NCI-H2029 (cell line): ENCODE measurements at places on chromosomes 3 and 15.

DNA sequence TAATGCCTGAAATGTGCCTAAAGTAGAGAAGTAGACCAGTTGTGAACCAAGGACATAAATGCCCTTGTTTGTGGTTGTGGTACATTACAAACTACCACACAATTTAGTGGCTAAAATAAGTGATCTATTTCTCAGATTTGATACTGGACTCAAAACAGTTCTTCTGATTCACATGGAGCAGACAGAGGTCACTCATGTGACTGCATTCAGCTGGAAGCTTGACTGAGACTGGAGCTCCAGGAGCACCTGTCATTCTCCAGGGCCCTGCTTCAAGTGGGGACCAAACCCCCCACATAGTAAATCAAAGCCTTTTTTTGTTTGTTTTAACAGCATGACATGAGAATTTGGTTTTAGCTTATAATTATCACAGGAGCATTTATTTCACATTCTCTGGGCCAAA is 301.2 kb downstream of the OXSM start:
- no peak for DNase-seq

DNA sequence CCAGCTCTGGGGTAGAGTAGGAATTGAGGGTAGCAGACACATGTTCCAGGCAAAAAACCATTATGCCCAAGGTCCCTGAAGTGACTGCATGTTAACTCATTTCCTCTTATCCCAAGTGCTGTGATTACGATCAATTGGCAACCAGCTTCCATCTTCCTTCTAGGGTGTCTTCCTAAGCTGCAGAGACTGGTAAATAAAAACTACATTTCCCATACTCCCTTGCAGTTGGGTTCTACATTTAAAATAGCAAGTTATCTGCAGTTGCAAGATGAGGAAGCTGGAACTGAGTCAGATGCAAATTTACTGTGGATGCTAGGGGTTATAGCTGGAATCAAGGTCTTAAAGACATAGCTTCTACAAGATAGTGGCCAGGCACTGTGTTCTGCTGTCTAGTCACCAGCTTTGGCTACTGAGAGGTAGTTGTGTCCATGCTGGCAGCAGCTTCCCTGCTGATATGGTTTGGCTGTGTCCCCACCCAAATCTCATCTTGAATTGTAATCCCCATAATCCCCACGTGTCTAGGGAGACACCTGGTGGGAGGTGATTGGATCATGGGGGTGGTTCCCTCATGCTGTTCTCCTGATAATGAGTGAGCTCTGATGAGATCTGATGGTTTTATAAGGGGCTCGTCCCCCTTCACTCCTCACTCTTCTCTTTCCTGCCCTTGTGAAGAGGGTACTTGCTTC is 51.3 kb upstream of the FBN1 start:
- DNase-seq: no peak

GRCh38 chr3:175493301-175493700 is 634.2 kb downstream of the NAALADL2 start:
- DNase-seq: no peak

DNA sequence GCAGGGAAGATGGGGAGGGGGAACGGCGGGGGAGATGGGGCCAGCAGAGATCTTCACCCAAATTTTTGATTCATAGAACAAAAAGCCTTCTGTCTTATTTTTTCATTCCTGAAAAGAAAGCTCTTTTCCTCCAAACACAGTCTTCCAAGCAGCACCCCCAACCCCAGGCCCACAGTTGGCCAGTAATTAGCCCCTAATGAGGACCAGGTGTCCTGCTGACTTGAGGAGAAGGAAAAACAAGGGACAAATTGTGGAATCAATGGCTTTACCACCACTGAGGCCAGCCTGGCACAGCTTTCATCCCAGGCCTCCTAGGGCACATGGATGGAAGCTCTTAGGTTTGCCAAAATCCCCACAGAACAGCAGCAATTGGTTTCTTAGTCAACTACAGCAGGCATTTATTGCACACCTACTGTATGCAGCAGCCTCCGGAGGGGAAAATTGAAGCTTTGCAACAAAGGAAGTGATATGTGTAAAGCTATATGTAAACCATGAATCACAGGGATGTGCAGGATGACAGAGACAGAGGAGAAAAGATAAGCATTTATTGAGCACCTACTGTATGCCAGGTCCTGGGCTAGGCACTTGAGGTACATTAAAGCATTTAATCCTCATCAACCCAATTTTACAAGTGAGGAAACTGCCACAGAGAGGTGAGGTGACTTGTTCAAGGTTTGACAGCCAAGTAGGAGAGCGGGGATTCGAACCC is 199.5 kb downstream of the TBC1D2B start:
- no peak for DNase-seq

DNA sequence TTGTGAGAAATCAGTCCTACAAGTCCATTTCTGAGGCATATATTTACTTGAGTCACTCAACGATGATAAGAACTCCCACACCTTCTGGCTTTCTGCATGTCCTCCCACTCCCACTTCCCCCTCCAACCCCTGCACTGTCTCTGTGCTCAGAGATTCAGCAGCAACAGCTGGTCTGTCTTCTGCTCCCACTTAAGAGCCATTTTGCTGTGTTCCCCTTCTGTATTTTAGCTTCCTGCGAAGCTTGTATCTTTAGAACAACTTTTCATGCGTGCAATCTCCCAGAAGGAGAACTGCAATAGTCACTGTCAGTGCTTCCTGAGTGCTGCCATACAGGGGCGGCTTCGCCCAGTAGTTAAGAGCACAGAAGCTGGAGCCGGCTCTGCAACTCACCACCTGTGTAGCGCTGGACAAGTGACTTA is 90.0 kb upstream of the SPATA12 start:
- DNase-seq: no peak

DNA sequence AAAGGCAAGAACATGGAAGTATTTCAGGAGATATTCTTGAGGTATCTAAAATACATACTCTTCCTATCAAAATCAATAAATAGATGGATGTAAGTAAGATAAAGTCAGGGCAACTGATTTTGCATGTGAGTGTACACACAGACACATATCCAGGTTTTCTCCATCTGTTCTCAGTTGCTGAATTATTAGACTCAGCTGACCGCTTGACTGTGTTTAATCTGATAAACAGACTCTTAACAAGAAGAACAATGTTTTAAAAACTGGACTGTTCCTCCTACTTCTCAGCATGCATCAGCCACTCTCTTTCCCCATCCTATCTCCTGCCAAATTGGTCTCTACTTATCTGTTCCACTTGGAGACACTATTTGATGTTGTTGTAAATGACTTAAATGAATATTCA is 73.5 kb downstream of the GOLGA8G start:
- no peak for DNase-seq

DNA sequence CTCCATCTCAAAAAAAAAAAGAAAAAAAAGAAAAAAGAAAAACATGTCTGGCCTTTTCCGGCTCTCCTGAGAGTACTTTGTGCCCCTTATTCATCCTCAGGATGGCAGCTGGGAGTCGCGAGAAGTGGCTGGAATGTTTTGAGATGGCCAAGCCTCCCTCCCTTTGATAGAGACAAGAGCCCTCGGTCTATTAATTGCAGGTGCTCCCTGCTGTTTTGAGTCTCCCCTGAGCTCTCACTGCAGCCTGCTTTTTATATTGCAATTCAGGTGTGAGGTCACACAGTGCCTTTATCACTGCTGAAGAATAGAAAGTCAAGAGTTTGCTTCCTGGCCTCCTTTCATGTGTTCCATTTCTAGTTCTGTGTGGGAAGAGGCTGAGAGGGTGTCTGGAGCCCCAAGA is 10.9 kb downstream of the CA12 start:
- no peak for DNase-seq

- DNase-seq: no peak
These were observed 1064.5 kb downstream of the ZPLD1 start for GRCh38 chr3:103499132-103499900.
